ENCODE measurements at places on chromosomes 16 and 17. TPM values are rescaled to one million over a fixed set of nuclear protein-coding genes. Genes with fewer than 3 reads are reported as not detected.

Gene SPOP
- total RNA-seq = 21.9 TPM

Gene BRIP1
- total RNA-seq = 5.8 TPM

Gene ICAM2
- not detected for total RNA-seq

Gene CLEC3A
- total RNA-seq = not detected

Gene TP53TG3C
- total RNA-seq = not detected

Gene ITGB3
- 0.88 TPM for total RNA-seq

Gene KRTAP2-2
- not detected for total RNA-seq

Gene LRRC37A
- 0.49 TPM for total RNA-seq

Gene ADGRG3
- total RNA-seq = not detected

Gene KRTAP3-3
- not detected for total RNA-seq

Gene EPOP
- 7.1 TPM for total RNA-seq

Gene CYGB
- 9.9 TPM for total RNA-seq

Gene PITPNM3
- total RNA-seq = 25.0 TPM

Gene ACSM2B
- not detected for total RNA-seq

Gene SGCA
- total RNA-seq = 0.21 TPM

Gene COPRS
- 63.8 TPM for total RNA-seq

Gene TBC1D3H
- total RNA-seq = not detected

Gene CHST5
- not detected for total RNA-seq

Gene MYCBPAP
- total RNA-seq = 0.60 TPM

Gene NPIPB6
- 0.49 TPM for total RNA-seq

Gene LRRC37A2
- 0.42 TPM for total RNA-seq

Gene TBC1D3C
- total RNA-seq = not detected

Gene FOXC2
- 2.0 TPM for total RNA-seq

Gene SLC52A1
- total RNA-seq = 0.70 TPM

Gene CYLD
- total RNA-seq = 13.0 TPM

Gene HBA1
- total RNA-seq = 0.99 TPM

Gene SAT2
- 36.9 TPM for total RNA-seq

Gene HOXB1
- total RNA-seq = not detected

Gene KRT38
- not detected for total RNA-seq

Gene KRTAP4-1
- total RNA-seq = not detected

Gene KCNH4
- not detected for total RNA-seq

Gene TMEM132E
- total RNA-seq = not detected

Gene CD300LB
- not detected for total RNA-seq

Gene MAP2K4
- total RNA-seq = 23.1 TPM

Gene C1QTNF1
- total RNA-seq = 0.46 TPM

All from airway epithelial cell (primary cell).